ENCODE measurements at places on chromosomes 1 and 21. TPM values are rescaled to one million over a fixed set of nuclear protein-coding genes. Genes with fewer than 3 reads are reported as not detected.

- DNase-seq = no peak
Observed at GRCh38 chr1:201385299-201385891, 7.9 kb upstream of the TNNT2 start.

DNA sequence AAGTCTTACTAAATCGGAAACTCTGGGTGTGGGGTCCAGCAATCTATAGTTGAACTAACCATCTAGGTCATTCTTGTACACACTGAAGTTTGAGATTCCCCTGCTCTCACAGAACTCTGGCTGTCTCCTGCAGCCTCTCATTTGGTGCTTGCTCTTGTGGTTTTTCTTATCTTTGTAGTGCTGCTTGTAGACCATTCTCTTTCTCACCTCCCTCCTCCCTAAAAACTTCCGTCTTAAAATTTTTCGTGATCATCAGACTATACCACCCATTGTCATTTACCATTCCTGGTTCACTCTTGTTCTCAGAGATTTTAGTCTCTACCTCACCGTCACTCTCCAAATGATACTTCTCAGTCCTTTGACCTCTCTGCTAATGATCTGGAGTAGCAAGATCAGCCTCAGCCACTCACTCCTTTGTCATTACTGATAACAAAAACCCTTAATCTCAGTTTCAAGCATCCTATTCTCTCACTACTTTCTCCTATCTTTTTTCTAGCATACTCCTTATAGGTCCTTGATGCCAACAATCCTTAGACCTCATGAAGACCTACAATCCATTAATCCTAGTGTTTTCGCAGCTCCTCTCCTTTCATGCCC is 13.0 kb upstream of the EPHX4 start:
- DNase-seq = no peak

DNA sequence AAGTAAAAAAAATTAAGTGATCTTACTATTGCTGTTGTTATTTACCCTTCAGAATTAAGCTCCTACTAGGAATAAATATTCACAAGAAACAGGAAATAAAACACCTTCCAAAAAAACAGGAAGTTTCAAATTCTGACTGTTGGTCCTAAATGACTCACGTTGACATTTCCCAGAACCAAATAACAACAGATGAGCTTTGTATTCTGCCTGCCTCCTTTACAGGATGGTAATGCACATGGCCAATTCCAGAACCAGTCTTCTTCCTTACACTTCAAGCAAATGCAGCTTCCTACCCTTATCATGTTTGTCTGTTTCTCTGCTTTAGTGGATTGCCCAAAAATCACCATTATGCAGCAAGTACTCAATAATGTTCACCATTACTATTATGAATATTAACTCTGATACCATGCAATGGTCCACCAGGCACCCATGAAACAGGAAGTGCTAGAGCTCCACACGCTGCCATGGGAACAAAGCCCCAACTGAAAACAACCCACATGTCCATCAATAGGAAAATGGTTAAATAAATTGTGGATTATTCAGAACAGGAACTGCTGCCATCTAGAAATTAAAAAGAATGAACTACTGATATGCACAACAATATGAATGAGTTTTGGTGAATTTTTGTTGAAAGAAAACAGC is 8.9 kb downstream of the CASP9 start:
- no peak for DNase-seq

- DNase-seq = no peak
Observed at GRCh38 chr1:36156329-36157114, 562 bp downstream of the MAP7D1 start.

GRCh38 chr1:71371581-71371980 is 290.7 kb upstream of the ZRANB2 start:
- DNase-seq = no peak

DNA sequence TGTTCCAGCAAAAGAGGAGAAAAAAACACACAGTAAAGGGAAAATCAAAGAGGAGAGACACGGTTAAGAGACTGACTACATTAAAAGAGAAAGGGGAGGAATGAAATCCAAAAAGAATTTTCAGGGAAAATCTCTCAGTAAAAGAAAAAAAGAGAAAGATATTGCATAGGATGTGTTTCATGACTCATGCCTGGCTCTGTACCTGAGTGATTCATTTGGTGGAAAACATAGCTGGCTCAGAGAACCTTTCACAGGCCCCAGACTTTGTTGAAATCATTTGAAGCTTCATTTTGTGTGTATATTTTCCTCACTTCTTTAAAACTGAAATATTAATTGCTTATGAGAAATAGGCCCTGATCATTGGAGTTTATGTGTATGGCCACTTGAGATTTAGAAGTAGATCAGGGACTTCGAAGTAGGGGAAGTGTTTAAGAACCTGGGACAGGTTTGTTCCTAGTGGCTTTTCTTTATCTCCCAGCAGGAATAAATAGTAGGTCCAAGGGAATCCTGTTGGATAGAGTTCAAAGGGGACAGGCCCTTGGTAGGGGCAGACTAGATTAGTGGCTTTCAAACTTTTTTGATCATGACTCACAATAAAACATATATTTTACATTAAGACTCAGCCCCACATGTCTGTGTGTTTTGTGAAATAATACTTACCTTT is 239.1 kb upstream of the SGIP1 start:
- no peak for DNase-seq

DNA sequence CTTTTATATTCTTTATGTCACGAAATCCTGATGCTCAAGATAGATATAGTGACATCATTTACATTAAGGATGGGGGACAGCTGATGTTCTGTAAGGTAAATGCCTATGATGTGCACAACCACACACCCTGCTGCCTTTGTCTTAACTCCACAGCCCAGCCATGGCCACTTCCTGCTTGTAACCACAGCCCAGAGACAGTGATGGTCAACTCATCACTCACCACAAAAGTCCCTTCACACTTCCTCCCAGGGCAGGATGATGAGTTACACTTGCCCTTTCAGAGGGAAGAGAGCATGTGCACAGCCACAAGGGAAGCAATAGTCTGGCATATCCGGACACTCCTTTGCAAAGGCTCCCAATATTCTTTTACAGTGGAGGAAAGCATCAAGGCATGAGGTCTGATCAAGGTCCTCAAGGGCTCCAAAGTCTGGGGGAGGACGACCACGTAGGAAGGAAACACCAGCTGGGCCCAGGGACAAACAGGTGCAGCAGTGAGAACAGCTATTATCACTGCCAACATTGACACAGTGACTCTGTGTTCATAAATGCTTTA is 53.8 kb downstream of the PLPP3 start:
- no peak for DNase-seq

Gene GPR52
- total RNA-seq = not detected

Gene ACTA1
- total RNA-seq = not detected

Gene SELP
- total RNA-seq = 27.7 TPM

Measured in glomerular endothelial cell (primary cell).